Esophagus squamous epithelium (tissue), 5 donors: ENCODE measurements at places on chromosomes 7 and 10. TPM values are rescaled to one million over a fixed set of nuclear protein-coding genes. Genes with fewer than 3 reads are reported as not detected.

The GLI3 gene
- 4.1 TPM for total RNA-seq

The OR2A5 gene
- total RNA-seq = not detected

The HOGA1 gene
- total RNA-seq = 1.1 TPM

The PTN gene
- 87.4 TPM for total RNA-seq

The ZFAND2A gene
- total RNA-seq = 6.4 TPM

The VWA2 gene
- 5.7 TPM for total RNA-seq

The ANKRD30A gene
- total RNA-seq = not detected

The CPXM2 gene
- total RNA-seq = 2.7 TPM

The OR2A7 gene
- 12.6 TPM for total RNA-seq

The GLRX3 gene
- total RNA-seq = 101 TPM

The METTL27 gene
- total RNA-seq = not detected

The LDB3 gene
- total RNA-seq = 0.44 TPM

The FZD8 gene
- total RNA-seq = 1.7 TPM

The WASHC2A gene
- 22.7 TPM for total RNA-seq

The GIMAP1 gene
- total RNA-seq = 0.97 TPM

The HOXA9 gene
- 1.1 TPM for total RNA-seq

The UPK3B gene
- total RNA-seq = 34.9 TPM

The SLC29A4 gene
- total RNA-seq = 0.53 TPM

The ADIRF gene
- 65.1 TPM for total RNA-seq

The UFSP1 gene
- 4.3 TPM for total RNA-seq

The RNF133 gene
- 0.40 TPM for total RNA-seq

The PIK3AP1 gene
- 1.5 TPM for total RNA-seq

The PTER gene
- 4.4 TPM for total RNA-seq

The ZPBP gene
- not detected for total RNA-seq

The ABCC2 gene
- 1.5 TPM for total RNA-seq

The PAPOLB gene
- total RNA-seq = not detected

The OPN1SW gene
- not detected for total RNA-seq

The CRTAC1 gene
- 1.2 TPM for total RNA-seq

The FZD1 gene
- 11.3 TPM for total RNA-seq

The JAKMIP3 gene
- not detected for total RNA-seq

The CHST15 gene
- total RNA-seq = 23.0 TPM

The PRPS1L1 gene
- not detected for total RNA-seq

The CLDN15 gene
- 6.7 TPM for total RNA-seq
